ENCODE measurements at places on chromosomes 12 and 14.
A peak's percentile ranks its signal among the peaks of the same experiment; 100 is the strongest.

- DNase-seq: no peak
These were observed 134.6 kb downstream of the RMST start for GRCh38 chr12:97597031-97597751.

DNA sequence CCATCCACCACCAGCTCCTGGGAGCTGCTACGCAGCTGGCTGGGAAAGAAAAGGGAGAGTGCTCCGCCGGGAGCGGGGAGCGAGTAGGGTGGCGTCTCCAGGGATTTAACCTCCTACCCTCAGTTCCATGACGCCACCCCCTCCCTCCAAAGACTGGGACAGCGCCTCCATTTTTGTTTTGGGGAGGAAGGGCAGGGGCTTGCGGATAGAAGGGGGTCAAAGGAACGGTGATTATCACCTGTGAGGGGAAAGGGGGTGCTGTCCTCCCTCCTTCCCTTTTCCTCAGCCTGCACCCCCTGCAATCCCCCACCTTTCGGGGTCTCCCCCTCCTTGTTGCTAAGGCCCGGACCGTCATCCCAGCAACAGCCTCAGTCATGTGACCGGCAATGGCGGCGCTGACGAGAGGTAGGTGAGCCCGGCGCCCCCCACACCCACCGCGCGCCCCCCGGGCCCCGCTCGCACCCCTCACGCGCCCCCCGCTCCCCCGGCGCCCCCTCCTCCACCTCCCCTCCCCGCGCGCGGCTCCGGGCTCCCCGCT is at the start of gene DTX3:
Gene DTX3, plus strand, starts transcription at position 371 of the 538 bp plus-strand sequence. CDS start 1,694 bp downstream, outside the sequence.
- DNase-seq: no peak

GRCh38 chr12:86286119-86286518 is 29.9 kb upstream of the MGAT4C start:
- DNase-seq: no peak

GRCh38 chr12:109739747-109740693 is 26.4 kb downstream of the FAM222A start:
- DNase-seq: peak; percentile 69

DNA sequence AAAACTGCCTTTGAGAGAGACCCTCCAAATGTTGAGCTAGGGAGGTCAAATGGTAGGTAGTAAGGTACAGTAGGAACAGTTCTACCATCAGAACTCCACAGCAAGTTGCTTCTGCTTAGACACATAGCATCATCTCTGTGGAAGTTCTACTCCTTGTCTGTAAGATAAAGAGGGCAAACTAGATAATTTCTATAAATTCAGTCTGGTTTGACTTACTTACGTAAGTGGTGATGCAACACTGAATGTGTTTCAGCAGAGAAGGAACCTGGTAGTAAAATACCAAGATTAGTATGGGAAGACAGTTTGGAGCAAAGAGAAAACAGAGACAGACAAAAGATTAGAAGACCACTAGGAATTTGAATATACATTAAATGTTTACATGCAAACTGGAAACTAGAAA is 42.0 kb downstream of the KITLG start:
- DNase-seq: no peak

- DNase-seq: peak; percentile 81
These were observed 3.6 kb downstream of the CFAP73 start for GRCh38 chr12:113152835-113153814.

DNA sequence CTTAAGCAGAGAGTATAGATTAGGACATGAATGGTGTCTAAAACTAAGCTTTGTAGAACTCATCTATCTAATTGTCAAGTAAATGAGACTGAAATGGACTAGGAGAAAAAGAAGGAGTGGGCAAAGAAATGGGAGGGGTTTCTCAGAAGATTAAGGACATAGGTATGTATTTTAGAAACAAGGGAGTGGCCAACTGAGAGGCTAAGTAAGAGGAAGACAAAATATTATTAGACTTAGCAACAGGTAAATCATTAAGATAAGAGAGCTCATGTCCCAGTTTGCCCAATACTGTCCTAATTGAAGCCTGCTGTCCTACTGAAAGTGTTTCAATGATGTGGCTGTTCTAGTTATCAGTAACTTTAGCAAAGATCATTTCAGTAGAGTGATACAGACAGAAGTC is 171.4 kb downstream of the KITLG start:
- DNase-seq: no peak

GRCh38 chr14:81067156-81067555 is 111.7 kb downstream of the TSHR start:
- DNase-seq: no peak

DNA sequence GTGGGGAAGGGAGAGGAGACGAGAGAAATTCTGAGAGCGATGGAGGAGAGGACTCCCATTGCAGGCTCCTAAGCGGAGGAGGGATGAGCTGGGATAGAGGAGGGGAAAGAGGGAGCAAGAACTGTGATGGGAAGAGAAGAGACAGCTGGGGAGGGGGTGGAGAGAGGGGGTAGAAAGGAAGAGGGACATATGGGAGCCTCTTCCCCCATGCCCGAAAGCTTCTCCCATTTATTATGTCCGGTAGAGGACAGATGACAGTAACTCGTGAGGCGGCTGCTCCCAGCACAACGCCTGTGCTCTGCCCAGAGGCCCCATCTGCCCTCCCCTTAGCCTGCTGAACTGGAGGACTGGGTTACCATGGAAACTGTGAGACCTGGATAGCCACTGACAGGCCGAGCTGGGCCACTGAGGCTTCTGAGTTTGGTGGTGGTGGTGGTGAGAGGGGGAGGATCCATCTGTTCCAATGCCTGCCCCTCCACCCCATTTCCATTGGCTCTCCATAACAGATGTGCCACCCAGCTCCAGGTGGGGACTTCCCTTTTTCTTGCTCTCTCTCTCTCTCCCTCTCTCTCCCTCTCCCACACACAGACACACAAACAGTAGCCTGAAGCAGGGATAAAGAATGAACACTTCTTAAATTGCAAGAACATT is 8.3 kb downstream of the CPNE6 start:
- peak; percentile 36 for DNase-seq

DNA sequence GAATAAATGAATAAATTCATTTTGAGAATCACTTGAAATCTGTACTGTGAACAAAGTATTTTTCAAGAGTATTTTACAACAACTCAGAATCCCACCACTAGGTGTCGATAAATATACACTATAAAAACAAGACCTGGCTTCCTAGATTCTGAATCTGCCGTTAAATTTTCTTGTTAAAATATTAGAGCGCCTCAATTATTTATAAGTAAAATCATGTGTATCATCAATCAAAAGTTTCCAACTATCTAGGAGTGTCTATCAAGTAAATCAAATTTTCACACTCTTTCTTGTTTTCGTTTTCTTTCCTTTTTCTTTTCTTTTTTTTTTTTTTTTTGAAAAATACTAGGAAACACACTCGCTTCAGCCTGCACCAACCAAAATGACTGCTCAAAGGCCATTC is 179.2 kb upstream of the DCN start:
- DNase-seq: peak; percentile 68

GRCh38 chr14:55801121-55801520 is 221.1 kb downstream of the KTN1 start:
- no peak for DNase-seq

- peak; percentile 52 for DNase-seq
These were observed 9.2 kb upstream of the PLEKHD1 start for GRCh38 chr14:69475194-69475818.

DNA sequence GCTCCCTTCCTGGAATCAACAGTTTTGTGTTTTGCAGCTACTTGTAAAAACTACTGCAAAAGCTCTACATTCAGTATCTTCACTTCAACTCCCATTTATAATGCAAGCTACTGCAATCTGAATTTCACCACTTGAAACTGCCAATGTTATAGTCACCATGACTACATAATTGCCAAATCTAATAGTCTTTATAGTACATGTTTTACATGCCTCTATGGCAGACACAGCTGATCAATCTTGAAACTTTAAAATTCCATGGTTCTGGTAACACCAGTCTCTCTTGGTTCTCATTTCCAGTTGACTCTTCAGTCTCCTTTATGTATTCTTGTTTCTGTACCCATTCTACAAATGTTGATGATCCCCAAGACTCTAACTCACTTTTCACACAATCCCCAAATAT is 185.9 kb downstream of the MED13L start:
- no peak for DNase-seq

- no peak for DNase-seq
These were observed at the start of gene SLC6A13 for GRCh38 chr12:262817-263216. Gene SLC6A13 (minus strand): TSS chr12:262836. CDS start chr12:260052, 2,784 bp downstream.

GRCh38 chr12:110932046-110932445 is 11.7 kb upstream of the MYL2 start:
- no peak for DNase-seq

GRCh38 chr14:105353136-105353535 is 38.6 kb downstream of the PACS2 start:
- no peak for DNase-seq

DNA sequence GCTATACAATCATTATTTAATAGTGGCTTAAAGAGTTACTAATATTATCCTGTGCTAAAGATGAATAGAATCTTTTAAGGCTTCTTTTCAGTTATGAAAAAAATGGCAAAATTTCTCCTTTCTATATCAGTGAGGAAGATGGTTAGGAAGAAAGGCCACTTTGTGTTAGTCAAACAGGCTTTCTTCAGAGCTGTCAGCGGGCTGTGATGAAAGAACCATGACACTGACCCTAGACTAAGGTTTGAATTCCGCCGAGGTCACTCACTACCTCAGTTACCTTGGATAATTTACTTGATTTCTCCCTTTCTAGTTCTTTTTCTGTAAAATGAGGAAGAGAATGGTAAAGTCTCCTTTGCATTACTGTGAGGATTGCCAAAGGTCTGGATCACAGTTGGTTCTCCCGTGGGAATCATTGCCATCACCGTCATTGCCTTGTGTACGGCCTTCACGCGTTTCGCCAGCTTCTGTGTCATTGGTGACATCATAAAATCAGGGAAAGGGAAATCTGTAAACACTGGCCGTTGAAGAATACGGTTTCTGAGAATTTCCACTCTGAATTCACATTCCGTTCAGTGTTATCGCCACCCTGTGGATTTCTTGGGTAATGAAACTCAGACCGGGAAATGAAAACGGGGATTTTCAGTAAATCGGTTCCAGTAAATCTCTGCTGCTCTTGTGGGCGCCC is 26.7 kb upstream of the YBX3 start:
- peak; percentile 97 for DNase-seq

- DNase-seq: no peak
These were observed 272.0 kb downstream of the AKAP6 start for GRCh38 chr14:32601069-32601468.

GRCh38 chr12:132121283-132121682 is 22.8 kb downstream of the DDX51 start:
- no peak for DNase-seq

All from NAMALWA (cell line).